Omental fat pad (tissue), 4 donors: ENCODE measurements at places on chromosomes 12 and 14. TPM values are rescaled to one million over a fixed set of nuclear protein-coding genes. Genes with fewer than 3 reads are reported as not detected.

The FAM186B gene
- total RNA-seq, result 0.48 TPM

The MYO1H gene
- not detected for total RNA-seq

The POTEM gene
- not detected for total RNA-seq

DNA sequence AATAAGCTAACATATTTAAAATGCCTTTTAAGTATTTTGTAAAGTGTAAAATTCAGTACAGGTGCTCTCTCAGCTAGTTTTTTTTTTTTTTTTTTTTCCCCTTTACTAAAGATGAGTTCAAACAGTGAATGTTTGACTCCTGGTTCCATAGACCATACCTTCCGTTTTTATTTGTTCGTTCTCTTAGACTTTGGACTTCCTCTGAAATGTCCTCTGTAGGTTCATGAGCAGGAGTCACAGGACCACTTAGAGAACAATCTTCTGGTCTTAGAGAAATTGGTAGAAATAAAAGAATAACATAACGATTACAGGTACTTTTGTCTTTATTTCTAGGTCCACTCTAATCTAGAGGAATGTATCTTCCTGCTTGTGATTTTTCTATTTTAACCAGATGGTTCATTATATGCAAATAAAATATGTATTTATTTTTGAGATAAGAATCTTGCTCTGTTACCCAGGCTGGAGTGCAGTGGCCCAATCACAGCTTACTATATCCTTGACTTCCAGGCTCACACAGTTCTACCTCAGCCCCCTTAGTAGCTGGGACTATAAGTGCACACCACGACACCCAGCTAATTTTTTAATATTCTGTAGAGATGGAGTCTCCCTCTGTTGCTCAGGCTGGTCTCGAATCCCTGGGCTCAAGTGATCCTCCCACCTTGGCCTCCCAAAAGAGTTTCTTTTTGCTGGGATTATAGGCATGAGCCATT is 25.8 kb downstream of the STYX start:
- no peak for DNase-seq
